ENCODE measurements at places on chromosomes 13 and 19.

DNA sequence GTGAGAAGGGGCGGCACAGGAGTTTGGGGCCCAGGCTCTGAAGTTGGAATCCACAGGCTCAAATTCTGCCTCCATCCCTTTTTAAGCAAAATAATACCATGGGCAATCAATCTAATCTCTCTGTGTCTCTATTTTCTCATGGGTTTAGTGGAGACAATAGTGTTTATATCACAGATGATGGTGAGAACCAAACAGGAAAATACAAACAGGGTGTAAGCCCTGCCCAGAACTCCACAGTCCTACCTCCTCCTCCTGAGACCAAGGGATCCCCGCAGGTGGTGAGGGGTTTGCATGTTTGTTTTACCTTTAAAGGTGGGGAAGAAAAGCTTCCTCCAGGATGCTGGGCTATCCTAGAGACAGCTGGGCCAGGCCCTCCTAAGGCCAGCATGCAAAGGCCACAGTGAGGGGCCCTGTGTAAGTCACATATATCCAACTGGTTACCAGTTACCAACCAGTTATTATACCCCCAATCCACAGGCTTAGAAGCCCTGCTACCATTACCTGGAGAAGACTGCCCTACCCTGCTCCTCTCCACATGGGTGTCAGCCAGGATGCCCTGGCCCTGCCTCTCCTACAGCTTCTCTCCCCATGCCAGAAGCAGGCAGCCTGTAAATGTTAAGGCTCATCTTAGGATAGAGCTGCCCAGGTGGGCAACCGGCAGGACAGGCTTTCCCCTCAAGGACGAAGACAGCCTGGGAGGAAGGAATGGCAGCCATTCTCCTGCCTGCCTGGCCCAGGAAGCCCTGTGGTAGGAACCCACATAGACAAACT, 658.4 kb downstream of the UQCRFS1 start:
- no peak for DNase-seq

DNA sequence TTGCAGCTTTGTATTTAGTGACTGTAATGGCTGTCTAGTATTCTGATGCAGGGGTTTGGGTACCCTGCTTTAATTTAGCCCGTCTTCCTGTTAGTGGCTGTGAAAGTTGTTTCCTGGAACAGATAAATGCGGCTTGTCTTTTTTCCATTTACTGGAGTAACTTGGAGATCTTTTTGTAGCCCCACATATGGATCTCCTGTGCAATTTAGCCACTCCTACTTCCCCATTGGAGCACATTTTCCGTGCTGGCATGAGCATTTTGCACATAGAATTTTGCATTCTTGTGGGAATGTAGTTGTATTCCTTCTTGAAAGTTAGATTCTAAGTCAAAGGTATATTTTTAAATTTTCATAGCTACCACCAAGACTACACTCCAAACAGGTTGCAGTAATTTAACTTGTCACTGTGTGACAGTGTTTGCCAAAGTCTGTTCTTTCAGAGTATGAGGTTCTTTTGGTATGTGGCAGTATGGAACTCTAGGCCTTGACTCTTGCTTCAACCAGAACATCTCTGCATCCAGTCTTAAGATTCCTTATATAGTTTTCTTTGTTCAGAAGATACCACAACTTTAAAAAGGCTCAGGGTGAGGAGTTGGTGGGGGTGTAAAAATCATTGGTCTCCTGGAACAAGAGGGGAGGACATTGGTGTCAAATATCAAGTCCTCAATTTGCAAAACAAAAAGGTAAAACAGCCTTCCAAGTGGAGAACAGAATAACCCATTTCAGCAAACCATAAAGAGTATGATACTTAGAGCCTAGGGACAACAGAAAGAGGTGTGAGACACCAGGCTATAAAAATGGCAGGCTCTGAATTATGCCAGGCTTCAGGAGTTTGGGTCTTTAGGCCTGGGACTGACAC, 21.1 kb upstream of the CCDC97 start:
- no peak for DNase-seq

- no peak for DNase-seq
These were observed 158.1 kb downstream of the EFNB2 start for GRCh38 chr13:106377341-106377740.

DNA sequence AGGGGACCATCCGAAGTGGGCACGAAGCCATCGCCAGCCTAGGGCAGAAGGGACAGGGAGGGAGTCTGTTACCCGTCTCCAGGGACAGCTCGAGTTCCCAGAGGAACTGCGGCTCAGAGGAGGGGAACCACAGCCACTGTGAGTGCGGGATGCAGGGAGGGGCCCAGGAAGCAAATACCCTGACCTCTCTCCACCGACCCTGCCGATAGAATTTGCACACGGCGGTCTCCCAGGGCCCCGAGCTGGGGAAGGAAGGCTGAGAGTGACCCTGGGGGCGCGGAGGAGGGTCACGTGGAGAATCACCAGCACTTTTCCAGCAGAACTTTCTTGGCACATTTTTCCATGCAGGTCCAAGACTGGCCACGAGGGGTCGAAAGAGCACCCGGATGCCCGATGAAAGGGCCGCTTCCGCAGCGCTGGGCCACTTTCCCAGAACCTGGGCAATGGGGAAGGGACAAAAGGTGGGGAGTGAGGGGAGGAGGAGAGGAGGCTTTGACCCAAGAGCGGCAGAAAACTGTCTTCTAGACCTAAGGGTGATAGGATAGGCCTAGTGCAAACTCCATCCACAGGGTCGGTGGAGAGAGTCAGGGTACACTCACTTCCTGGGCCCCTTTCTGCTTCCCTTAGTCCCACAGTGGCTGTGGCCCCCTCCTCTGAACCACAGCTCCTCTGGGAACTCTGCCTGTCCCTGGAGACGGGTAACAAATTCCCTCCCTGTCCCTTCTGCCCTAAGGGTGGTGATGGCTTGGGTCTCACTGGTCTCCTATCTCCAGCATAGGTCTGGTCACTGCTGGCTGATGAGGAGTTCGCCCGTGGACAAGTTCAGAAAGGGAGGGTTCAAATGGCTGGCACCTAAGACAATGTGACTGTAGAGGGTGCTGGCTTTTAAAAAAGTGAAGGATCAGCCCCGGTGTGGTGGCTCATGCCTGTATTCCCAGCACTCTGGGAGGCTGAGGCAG, 5.3 kb upstream of the GPR4 start:
- peak; percentile 36 for DNase-seq

DNA sequence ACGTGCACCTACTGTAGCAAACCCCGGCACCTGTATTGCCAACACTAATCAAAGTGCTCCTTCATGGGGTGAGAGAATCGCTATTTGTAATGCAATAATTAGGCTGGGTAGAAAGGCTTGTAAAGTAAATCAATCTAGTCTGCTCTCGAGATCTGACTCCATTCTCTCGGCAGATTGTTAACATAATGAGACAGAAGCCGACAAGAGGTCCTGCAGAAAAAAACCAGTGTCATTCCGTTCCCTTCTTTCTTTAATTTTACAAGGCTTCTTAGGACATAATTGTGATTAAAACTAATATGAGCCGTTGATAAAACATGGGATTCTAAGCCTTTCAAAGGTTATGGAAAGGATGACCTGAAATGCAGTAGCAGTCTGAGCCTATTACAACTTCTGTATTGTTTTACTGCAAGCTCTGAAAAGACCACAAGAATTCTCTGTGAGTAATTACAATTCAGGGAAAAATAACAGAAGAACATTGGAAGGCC, 530.0 kb downstream of the PCDH9 start:
- no peak for DNase-seq

- DNase-seq, result no peak
These were observed 7.7 kb downstream of the MEX3D start for GRCh38 chr19:1560286-1560882.

DNA sequence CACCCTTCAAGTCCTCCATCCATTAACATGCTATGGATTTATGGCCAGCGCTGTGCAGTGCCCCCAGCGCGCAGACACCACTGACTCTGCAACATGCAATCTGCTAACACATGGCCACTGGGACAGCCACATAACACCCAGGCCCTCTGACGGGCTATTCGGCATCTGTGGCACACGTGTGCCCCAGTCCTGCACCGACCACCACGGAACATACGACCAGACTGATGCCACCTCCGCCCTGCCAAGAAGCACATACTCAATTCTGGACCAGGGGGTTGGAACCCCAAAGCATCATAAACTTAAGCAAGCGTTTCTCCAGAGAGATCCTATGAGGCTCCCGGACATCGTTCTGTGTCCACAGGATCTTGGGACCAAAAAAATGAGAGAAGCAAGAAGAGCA, 9.8 kb downstream of the STK24 start:
- no peak for DNase-seq

- DNase-seq, result no peak
These were observed 5.6 kb downstream of the ICAM5 start for GRCh38 chr19:10295305-10295846.

GRCh38 chr13:110336108-110336507, 29.0 kb downstream of the COL4A2 start:
- no peak for DNase-seq

- DNase-seq, result no peak
These were observed 2.5 kb downstream of the LYL1 start for GRCh38 chr19:13100031-13100588.

- DNase-seq, result no peak
These were observed 2.1 kb downstream of the TMEM238 start for GRCh38 chr19:55382013-55382412.

DNA sequence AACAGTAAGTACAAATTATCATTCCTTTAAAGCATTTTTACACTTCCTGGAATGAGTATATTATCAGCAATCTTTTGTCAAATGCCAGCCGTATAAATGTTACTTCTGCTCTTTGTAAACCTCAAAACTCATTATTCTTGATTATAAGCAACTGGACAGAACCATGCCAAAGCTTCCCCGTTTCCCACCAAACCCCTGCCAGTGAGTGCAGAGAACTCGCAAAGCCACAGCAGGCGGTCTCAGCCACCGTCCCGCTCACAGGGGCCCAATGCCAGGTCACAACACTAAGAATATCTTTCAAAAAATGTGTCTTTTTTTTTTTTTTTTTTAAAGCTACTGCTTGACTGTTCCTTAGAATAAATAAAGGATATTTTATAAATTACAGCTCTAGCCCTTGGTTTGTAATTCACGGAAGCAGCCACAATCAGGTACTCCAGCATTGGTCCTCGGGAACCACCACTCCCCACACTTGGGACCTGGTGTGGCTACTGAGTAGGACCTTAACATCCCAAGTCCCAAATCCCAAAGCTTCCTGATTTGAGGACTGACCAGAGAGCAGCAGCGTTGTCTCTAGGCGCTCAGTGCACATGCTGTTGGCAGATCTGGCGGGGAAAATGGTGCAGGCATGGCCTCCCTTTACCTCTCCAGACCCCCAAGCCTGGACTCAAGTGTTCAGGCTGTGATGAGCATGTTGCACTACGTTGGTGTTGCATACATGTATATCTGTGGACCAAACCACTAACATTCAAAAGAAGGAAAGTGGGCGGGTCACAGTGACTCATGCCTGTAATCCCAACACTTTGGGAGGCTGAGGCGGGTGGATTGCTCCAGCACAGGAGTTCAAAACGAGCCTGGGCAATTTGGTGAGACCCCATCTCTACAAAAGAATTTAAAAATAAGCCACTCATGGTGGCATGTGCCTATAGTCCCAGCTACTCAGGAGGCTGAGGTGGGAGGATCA, 19.0 kb downstream of the KCTD15 start:
- no peak for DNase-seq

DNA sequence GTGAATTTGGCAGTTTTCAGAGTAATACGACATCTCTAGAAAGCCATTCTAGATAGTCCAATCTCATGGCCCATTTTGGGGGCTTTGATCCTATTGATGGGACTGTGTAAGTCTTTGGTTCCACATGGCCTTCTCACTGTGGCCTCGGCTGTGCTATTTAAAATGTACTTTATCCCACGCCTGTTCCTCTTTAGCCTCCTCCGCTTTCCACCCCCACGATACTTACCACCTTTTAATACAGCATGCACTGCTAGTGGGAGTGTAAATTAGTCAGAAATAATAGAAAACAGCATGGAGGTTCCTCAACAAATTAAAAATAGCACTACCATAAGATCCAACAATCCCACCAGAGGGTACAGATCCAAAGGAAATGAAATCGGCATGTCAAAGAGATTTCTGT, 28.3 kb upstream of the CEBPG start:
- no peak for DNase-seq

DNA sequence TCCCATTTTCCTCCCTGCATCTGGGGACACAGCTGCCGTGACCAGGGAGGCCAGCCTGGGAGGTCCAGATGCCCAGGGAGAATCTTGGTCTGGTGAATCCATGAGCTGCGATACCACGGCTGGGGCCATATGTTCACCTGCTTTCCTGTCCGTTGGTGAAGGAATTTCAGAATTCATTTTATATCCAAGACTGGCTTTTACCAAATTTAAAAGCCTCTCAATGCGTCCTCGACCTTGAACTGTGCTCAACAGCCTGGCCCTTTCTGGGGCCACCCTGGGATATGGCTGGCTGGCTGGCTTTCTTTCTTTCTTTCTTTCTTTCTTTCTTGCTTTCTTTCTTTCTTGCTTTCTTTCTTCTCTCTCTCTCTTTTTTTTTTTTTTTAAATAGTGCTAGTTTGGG, 22.2 kb upstream of the GDF15 start:
- no peak for DNase-seq

DNA sequence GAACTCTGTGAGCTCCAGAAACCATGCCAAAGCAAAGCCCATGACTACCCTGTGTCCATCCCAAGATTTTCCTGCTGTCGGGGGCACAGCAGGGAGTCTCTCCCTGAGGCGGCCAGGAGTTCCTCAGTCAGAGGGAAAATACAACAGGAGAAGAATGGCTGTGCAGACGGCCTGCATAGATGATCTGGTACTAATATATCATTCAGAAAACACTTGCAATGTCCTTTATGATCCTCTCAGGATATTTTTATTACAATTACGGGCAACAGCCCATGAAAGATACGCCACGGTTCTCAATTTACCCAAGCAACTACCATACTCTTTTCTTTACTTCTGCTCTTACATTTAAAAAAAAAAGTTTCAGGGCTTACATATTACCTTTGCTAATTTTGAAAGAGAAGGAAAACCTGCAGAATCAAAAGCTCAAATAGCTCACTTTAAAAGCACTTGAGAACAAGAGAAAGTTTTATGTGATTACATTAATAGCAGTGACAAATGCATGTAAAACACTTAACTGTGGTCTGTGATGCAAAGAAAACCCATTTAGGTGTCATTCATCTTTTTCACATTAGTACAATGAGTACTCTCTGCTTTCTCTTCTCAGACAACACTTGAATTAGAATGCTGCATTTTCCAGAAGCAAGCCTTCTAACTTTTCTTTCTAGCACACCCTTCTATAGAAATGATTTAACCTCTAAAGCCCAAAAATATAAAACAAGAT, 460.8 kb downstream of the KLF5 start:
- no peak for DNase-seq
